NCI-H1694 (cell line): ENCODE measurements at places on chromosomes 3 and 15.
A peak's percentile ranks its signal among the peaks of the same experiment; 100 is the strongest.

- DNase-seq = peak; percentile 54
Measured at GRCh38 chr15:49235446-49236124, 65.5 kb downstream of the GALK2 start.

DNA sequence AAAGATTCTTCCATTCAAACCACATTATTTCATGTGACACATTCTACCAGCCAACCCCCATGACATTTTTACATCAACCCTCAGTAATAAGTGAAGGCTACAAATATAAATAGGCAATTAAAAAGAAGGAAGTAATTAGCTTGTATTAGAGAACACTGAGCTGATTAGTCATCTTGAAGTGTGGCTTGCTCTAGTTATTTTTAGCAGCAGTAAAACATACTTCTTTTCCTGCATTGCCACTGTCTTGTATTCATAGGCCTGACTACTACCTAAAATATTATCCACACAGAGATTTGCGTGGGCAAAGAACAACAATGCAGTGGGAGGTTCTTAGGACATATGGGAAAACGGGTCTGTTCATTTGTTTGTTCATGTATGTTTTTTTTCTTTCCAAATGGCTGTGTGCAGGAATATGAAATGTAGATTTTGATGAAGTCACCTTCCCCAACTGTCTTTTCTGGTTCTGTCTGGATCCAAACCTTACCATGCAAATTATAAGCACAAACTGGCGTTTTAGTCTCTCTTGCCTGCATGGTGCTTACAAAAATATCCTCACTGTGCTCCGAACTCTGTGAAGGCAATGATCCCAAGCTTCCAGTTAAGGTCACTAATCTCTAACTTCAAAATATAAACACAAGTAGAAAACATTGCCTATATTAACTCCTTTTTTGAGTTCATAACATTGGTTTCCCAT is 31.5 kb upstream of the TM4SF4 start:
- DNase-seq = no peak

GRCh38 chr3:81602781-81603180 is 158.7 kb downstream of the GBE1 start:
- DNase-seq = no peak

GRCh38 chr3:172040078-172040980 is 951 bp downstream of the FNDC3B start:
- no peak for DNase-seq

GRCh38 chr3:69776920-69777581 is 37.8 kb downstream of the MITF start:
- DNase-seq = no peak

GRCh38 chr15:71599418-71600151 is 210.8 kb upstream of the NR2E3 start:
- no peak for DNase-seq
